ENCODE measurements at places on chromosomes 7 and 10.

GRCh38 chr10:114541081-114541796 lies 116.8 kb downstream of the ABLIM1 start:
- H3K27ac ChIP-seq: peak overlapping the region; percentile 97
- H3K36me3 ChIP-seq: peaks cover 1% of the 10 kb centered on the region
- H3K27me3 ChIP-seq: no peaks in the 10 kb centered on the region
- H3K4me3 ChIP-seq: peak overlapping the region; percentile 41
- peaks cover 96% of the 10 kb centered on the region for H3K4me1 ChIP-seq
- peak; percentile 86 for DNase-seq

DNA sequence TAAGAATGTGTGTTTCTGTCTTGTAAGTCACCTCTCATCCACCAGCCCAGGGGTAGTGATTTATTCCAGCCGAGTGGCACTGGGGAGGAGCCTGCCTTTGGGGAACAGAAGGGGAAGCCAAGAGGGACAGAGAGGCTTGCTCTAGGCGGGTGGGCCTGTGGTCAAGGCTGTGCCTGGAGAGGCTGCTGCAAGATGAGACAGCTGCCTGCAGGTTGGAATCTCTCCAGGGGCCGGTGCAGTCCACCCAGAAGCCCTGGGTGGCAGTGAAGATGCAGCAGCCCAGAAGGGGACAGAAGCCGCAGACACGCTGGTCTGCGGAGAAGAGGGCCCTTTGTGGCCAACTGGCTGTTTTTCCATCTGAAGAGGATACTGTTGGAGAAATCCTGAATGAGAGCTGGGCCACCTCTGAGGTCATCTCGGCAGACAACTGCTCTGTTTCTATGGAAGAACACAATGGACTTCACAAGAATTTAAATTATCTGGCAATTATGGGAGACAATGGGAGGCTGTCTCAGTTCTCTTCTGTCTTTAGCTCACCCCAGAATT lies 175.7 kb downstream of the GFRA1 start:
- no peak overlapping the region for H3K27ac ChIP-seq
- no peak overlapping the region for H3K4me3 ChIP-seq
- no peaks in the 10 kb centered on the region for H3K36me3 ChIP-seq
- no peaks in the 10 kb centered on the region for H3K4me1 ChIP-seq

GRCh38 chr7:18829858-18830285 lies 287.6 kb downstream of the TWIST1 start:
- no peak overlapping the region for H3K4me3 ChIP-seq
- H3K36me3 ChIP-seq: no peaks in the 10 kb centered on the region
- no peak overlapping the region for H3K27ac ChIP-seq
- H3K4me1 ChIP-seq: no peaks in the 10 kb centered on the region
- no peak for DNase-seq

- peaks cover 30% of the 10 kb centered on the region for H3K4me1 ChIP-seq
- peaks cover 13% of the 10 kb centered on the region for H3K27me3 ChIP-seq
- peak within 1 kb of the TSS; percentile 94 for H3K4me3 ChIP-seq
- H3K27ac ChIP-seq: peak within 1 kb of the TSS; percentile 92
Observed at GRCh38 chr10:94362360-94363250, at the start of gene NOC3L. TSS of gene NOC3L (minus strand) at chr10:94362939. CDS start at chr10:94362838, 101 bp downstream.

DNA sequence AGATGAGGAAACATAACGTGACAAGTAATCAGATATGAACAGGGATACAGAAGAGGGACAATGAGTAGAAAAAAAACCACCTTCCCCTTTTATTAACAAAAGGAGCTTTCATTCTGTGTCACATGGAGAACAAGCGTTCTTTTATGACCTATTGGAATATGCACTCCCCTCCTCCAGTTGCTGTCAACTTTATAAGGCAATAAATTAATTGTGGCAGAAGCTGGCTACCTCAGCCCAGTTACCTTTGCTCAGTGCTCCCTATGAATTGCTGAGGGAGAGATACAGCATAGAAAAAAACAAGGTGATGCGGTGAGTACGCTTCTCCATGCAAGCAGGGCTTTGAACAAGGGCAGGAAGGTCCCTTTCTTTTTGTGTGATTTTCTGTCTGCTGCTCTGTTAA lies at the start of gene MGAM2:
TSS of gene MGAM2 (plus strand) at position 220 of the 400 bp plus-strand sequence. CDS start 5,156 bp downstream, outside the sequence.
- no peaks in the 10 kb centered on the region for H3K4me1 ChIP-seq
- H3K36me3 ChIP-seq: no peaks in the 10 kb centered on the region
- no peak within 1 kb of the TSS for H3K4me3 ChIP-seq
- DNase-seq: no peak

- H3K4me1 ChIP-seq: peaks cover 5% of the 10 kb centered on the region
- no peaks in the 10 kb centered on the region for H3K27me3 ChIP-seq
- no peak for DNase-seq
- no peak overlapping the region for H3K27ac ChIP-seq
- no peak overlapping the region for H3K4me3 ChIP-seq
- H3K36me3 ChIP-seq: no peaks in the 10 kb centered on the region
Observed at GRCh38 chr10:69497231-69497561, 45.9 kb downstream of the TSPAN15 start.

DNA sequence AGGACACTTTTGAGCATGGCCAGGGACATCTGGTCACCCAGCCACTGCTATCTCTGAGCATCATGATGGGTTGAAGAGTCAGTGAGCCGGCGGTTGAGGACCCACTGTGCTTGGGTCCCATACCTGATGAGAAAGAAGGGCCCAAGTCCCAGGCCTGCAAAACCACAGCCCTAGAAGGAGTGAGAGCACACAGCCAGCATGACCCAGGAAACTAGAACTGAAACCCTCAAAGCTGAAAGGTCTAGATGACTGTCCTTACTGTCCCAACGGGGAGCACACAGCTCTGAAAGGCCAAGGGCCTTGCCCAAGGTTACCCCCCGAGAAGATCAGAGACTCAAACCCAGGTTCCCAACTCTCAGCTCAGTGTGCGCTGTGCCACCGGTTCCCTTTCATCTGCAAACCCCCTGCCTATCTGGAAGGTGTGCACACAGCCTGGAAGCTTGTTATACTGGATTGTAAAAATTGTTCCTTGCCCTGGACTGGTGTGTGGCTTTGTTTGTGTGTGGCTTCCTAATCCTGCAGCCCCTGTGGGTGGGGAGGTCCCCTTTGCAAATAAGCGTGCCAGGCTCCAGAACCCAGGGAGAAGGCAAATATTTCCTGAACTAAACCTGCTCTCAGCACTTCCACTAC lies 22.6 kb upstream of the PSAP start:
- H3K4me3 ChIP-seq: no peak overlapping the region
- H3K27me3 ChIP-seq: no peaks in the 10 kb centered on the region
- H3K27ac ChIP-seq: no peak overlapping the region
- DNase-seq: no peak

GRCh38 chr7:33262476-33262875 lies 133.1 kb downstream of the BBS9 start:
- H3K4me1 ChIP-seq: peaks cover 10% of the 10 kb centered on the region
- H3K27me3 ChIP-seq: no peaks in the 10 kb centered on the region
- no peaks in the 10 kb centered on the region for H3K36me3 ChIP-seq
- H3K4me3 ChIP-seq: no peak overlapping the region
- no peak for DNase-seq

- H3K27ac ChIP-seq: no peak overlapping the region
- no peaks in the 10 kb centered on the region for H3K27me3 ChIP-seq
- H3K36me3 ChIP-seq: no peaks in the 10 kb centered on the region
- H3K4me3 ChIP-seq: no peak overlapping the region
- no peaks in the 10 kb centered on the region for H3K4me1 ChIP-seq
- no peak for DNase-seq
Observed at GRCh38 chr7:40802497-40802896, 667.7 kb downstream of the SUGCT start.
